ENCODE measurements at places on chromosomes 2 and 18.

GRCh38 chr2:74441690-74442482 lies at the start of gene RTKN:
TSS of gene RTKN (minus strand) at chr2:74441937. CDS start at chr2:74441816, 121 bp downstream.
- DNase-seq, result no peak

- DNase-seq, result no peak
Observed at GRCh38 chr2:227576110-227576509, 22.6 kb upstream of the SCYGR2 start.

GRCh38 chr18:6004119-6004518 lies 108.8 kb upstream of the TMEM200C start:
- no peak for DNase-seq

GRCh38 chr18:75244351-75245313 lies 34.0 kb downstream of the TSHZ1 start:
- DNase-seq, result no peak

DNA sequence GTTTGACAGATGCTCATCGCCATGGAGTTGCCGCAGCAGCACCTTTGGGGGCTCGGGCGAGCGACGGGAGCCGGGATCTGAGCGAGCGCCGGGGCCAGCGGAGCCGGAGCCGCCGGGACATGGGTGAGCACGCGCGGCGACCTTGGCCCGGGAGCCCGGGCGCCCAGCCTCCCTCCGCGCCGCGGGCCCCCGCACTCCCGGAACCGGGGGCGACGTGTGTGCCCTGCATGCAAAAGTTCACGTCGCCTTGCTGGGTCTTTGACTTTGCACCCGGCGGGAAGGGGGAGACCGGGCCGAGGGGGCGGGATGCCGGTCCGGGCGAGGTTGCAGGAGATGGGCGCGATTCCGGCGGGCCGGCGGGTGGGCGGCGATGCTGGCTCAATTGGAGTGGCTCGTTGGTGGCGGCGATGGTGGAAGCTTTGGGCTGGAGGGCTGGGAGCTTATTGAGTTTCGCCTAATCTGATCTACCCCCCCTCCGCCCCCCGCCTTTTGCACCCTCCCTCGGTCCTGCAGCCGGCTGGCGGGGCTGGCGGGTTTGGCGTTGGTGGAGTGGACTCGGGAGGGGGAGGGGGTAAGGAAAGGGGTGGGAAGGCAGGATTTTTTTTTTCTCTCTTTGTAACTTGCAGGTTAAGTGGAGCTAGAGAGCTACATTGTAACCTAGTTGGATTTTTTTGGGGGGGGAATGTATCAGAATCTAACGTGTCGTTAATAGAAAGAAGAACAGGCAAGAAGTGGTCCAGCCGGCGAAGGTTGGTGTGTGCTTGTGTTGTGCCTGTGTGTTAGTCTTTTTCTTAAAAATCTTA lies at the start of gene SETBP1:
Gene SETBP1 (plus strand): TSS at position 616 of the 803 bp plus-strand sequence. CDS start 20,459 bp downstream, outside the sequence.
- peak; percentile 73 for DNase-seq

DNA sequence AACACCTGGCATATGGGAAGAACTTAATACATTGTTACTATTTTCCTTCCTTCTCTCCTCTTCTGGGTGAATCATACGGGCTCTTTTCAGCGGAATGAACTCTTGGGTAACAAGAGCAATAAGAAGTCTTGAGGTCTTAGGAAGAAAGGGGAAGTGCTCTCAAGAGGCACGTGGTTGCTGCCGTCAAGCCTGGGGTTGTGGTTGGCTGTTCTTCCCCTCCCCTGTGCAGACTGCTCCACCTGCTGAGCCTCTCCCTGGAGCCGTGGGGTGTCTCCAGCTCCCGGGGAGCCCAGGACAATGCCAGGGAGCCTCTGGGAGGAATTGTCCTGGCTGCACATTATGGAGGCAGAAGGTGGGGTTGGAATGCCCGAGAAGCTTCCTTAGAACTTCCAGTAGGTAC lies 19.4 kb downstream of the TOGARAM2 start:
- DNase-seq, result no peak

Data from RPMI7951 (cell line).